ENCODE measurements at places on chromosomes 3 and 15.

- DNase-seq: peak; percentile 41
Observed at GRCh38 chr15:62344806-62345539, 179.9 kb upstream of the C2CD4B start.

DNA sequence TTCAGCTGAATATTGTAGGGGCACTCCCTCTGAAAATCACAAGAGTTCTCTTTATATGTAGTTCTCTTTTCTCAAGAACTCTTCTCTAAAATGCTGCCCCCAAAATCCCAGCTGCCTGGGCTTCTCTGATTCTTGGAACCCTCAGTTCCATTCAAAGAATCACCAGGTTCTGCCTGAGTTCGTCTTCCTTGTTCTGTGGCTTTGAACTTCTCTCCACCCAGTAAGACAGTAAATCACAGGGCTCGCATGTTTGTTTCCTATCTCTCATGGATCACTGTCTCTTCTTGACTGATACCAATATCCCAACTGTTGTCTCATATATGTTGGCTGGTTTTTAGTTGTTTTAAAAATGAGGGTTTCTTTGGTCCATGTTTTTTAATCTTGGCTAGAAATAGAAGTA, 359.5 kb upstream of the CBLB start:
- no peak for DNase-seq

DNA sequence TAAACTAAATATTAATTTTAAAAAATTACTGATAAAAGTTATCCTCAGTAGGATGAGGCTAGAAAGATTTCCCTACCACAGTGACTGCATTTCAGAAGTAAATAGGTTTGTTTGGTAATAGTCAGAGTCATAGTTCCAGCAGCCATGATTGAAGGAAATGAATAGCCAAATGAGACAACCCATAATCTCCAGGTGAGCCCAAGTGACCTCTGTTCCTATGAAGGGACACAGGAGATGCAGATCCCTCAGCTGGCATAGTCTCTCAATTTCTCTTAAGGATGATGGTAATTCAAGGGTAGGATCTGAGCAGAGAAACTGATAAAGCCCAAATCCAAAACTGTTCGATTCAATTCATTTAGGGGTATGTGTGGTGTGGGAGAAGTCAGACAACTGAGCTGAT, 461.8 kb downstream of the RAP2B start:
- DNase-seq: no peak

GRCh38 chr3:69819282-69819681, 80.0 kb downstream of the MITF start:
- DNase-seq: no peak

- no peak for DNase-seq
Observed at GRCh38 chr3:169563775-169564059, 99.8 kb downstream of the MECOM start.

- no peak for DNase-seq
Observed at GRCh38 chr3:46209746-46210470, 1.8 kb upstream of the CCR1 start.

DNA sequence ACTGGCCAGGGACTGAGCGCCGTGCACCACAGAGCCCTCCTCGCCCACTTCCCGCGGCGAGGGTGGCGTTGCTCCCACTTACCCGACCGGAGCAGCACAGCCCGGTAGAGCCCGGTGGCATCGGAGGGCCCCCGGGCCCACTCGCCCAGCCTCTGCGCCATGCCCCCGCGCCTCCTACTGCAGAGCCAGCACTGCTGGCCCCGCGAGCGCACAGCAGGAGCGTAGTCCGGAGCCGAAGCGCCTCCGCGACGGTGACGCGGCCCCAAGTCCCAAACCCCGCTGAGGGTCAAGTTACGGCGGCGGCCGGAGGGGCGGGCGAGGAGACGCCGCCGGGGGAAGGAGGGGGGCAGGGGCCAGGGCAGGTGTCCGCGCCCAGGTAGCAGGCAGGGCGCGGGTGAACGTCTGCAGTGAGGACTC, 9.6 kb upstream of the FAM107A start:
- no peak for DNase-seq

- no peak for DNase-seq
Observed at GRCh38 chr3:47001731-47002170, 22.3 kb downstream of the NBEAL2 start.

- DNase-seq: no peak
Observed at GRCh38 chr15:85607842-85608241, 186.9 kb downstream of the KLHL25 start.

DNA sequence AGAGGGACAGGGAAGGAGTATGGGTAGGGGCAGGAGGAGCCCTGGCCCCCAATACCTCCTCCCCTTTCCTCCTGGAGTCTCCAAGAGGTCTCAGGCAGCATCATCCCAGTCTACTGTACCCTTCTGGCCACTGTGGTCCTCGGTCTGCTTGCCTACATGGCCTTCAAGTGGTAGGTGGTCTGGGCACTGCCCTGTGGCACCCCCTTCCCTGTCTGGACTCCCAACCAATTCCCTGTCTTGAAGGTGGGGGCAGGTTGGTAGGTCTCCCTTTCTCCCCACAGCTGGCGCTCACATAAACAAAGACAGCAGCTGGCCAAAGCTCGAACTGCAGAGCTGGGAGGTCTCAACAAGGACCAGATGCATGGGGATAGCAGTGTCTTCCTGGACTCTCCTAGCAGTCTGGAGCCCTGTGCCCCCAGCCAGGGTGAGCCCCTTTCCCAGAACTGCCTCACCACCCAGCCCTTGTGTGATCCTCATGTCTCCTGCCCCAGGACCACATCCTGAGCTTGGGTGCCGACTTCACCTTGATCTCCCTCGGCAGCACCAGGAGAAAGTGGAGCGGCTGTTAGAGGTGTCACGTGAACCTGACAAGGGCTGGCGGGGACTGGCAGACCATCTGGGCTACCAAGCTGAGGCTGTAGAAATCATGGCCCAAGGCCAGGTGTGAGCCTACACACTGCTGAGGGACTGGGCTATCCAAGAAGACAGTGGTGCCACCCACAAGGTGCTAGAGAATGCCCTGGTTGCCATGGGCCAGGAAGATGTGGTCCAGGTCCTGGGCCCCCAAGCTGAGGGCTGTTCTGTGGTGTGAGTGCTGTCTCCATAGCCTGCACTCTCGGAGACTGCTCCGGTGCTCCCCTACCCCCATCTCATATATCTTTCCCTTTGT, 33.1 kb downstream of the NBEAL2 start:
- no peak for DNase-seq

DNA sequence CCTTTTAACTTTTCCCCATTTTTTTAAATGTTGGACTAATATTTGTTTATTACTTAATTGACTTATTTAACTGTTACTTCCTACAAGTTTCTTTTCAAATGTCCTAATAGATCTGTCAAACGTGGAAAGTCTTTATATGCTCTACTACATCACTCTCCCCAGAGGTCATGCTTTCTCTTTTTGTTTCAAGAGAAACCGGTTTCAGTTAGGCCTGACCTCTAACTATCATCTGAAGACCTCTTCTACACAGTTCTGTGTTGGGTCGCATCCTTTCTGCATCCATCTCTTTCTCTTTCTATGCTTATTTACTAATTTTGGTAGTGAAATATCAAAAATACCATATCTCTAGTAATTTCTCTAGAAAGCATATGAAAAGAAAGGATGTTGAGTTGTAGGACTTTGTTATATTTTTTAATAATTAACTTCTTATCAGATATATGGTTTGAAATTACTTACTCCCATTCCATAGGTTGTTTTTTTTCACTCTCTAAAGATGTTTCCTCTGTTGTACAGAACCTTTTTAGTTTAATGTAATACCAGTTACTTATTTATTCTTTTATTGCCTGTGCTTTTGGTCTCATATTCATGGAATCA, 781.2 kb upstream of the ARPP21 start:
- DNase-seq: no peak

DNA sequence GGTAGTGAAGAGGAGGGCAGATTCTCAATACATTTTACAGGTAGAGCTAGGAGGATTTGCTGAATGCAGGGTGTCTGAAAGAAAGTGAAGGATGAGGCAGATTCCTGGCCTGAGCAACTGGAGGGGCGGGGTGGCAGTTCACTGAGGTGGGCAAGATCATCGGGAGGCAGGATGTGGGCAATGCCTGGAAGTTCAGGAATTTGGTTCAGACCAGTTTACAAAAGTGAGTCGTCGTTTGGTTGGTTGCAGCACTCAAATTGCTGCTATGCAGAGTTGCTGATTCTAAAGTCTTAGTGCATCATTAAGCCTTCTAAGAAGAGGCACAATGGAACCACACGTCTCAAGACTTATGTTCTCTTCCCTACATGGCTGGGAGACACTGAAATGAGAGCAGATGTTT, 134.0 kb downstream of the MFSD1 start:
- DNase-seq: no peak

DNA sequence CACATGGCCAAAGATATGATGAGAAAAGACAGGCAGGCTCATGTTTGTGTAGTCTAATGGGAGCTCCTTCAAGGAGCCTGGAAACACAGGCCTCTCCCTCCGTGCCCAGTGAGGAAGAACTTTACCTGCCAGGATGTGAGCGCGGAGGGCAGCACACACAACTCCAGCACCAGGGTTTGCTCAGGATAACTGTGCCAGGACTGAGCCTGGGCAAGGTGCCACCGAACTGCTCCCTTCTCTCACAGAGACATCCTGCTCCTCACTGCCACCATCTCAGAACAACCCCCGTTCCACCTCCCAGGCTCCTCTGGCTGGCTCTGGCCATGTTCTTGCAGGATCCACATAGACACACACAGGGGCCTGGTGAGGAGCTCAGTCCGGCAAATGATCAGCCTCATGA, 87.4 kb downstream of the NUP210 start:
- DNase-seq: no peak

GRCh38 chr15:87792250-87793040, 464.1 kb downstream of the NTRK3 start:
- DNase-seq: no peak

DNA sequence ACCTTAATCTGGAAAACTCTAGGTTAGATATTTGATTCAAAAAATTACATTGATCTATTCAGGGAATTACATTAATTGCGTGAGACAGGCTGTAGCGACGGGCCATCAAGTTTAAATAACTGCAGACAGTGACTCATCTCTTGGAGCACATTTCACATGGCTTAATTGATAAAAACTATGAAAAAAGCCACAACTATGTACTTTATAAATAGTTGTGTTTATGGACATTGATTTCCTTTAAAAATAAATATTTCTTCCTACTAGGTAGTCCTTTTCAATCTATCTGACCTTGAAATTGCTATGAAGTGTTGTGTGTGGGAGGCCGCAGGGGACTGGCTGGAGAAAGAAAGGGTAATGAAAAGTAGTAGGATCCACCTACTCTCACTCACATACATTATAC, 157.8 kb downstream of the IL1RAP start:
- DNase-seq: no peak

DNA sequence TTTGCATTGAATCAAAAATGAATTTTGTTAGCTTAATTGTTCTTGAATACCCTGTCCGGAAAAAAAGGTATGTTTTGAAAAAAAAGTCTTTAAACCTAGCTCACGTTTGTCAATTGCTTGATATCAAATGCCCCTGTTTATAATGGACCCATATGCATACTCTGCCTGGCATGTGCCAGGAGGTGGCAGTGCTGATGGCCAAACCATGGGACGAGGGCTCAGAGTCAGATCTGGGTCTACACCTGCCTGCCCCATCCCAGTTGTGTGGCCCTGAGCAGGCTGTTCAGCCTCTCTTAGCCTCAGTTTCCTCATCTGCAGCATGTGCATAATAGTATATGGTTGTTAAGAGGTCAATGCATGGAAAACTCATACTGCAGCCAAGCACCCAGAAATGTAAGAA, 38.8 kb downstream of the PRKCD start:
- DNase-seq: no peak

- DNase-seq: no peak
Observed at GRCh38 chr15:19973718-19974117, 567.9 kb downstream of the GOLGA6L6 start.

- no peak for DNase-seq
Observed at GRCh38 chr15:74175271-74176191, 2.0 kb downstream of the ISLR start.

Data from CD4-positive, alpha-beta T cell treated with Interleukin-6 for 4 hours (primary cell).